RWPE1 (cell line): ENCODE measurements at places on chromosomes 6 and 20.

DNA sequence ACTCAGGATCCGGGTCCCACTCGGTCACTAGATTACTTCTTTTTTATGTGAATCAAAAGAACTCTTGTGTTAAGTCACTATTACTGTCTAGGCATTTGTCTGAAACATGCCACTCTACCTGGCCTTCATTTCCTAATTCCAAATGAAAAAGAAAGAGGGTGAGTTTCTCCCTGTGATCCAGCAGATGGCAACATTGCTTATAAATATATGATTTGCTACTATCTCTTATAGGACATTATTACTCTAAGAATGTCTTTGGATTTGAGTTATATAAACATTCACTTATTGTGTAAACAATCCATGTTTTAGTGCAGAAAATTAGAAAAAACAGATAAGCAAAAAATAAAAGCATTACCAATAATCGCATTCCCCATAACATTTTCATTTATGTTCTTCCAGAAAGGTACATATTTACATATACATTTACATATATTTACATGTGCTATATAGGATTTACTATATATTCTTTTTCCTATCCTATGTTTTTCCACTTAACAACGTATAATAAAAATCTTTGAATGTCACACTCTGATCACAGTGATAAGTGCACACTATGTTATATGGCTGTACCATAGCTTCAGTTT lies 66.9 kb downstream of the FAXC start:
- peak; percentile 21 for DNase-seq

- DNase-seq: peak; percentile 68
Measured at GRCh38 chr6:38436726-38437465, 202.8 kb downstream of the BTBD9 start.

- DNase-seq: no peak
Measured at GRCh38 chr6:156256161-156256560, 521.0 kb upstream of the ARID1B start.

DNA sequence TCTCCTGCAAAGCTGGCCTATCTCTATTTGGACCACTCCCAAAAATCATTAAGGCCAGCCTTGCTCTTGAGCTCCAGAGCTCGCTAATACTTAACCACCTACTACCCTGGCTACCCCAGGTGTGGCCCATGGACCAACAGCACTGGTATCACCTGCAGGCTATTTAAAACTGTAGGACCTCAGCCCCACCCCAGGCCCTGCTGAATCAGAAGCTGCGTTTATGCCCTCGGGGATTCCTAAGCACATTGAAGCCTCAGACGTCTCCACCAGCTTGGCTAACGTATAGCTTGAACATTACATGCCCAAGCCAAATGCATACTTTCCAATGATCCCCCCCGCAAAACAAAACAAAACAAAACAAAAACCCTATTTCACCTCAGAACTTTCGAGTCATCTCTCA lies 19.7 kb upstream of the SPAG4 start:
- DNase-seq: peak; percentile 55

- DNase-seq: peak; percentile 45
Measured at GRCh38 chr6:17703256-17703694, 3.5 kb downstream of the NUP153 start.

GRCh38 chr6:112886415-112886814 lies 539.3 kb downstream of the RFPL4B start:
- no peak for DNase-seq

GRCh38 chr20:59149678-59150504 lies 13.7 kb upstream of the ZNF831 start:
- no peak for DNase-seq

GRCh38 chr6:151284012-151284411 lies 44.2 kb downstream of the AKAP12 start:
- DNase-seq: peak; percentile 15

- no peak for DNase-seq
Measured at GRCh38 chr20:2403291-2404052, 22.8 kb downstream of the TGM6 start.

GRCh38 chr6:133707456-133707855 lies 181.5 kb upstream of the TCF21 start:
- DNase-seq: no peak

GRCh38 chr6:41341580-41341979 lies 6.2 kb downstream of the NCR2 start:
- DNase-seq: no peak

GRCh38 chr6:85669735-85670194 lies 27.1 kb upstream of the SYNCRIP start:
- DNase-seq: peak; percentile 59

DNA sequence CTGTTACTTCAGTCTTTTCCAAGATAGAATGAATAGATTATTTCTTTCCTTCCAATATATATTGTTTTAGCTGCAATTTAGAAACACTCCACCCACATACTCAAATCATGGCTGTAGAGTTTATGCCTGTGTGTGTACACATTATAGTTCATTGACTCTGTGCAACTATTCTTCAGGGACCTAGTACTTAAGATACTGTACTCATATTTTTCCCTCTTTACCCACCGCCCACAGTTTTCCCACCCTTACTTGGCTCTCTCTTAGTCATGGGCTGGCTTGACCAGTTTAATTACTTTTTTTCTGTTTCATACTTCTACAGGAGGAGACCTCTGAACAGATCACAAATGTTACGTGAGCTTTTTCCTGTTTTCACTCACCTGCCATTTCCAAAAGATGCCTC lies 30.4 kb downstream of the C6orf89 start:
- no peak for DNase-seq

DNA sequence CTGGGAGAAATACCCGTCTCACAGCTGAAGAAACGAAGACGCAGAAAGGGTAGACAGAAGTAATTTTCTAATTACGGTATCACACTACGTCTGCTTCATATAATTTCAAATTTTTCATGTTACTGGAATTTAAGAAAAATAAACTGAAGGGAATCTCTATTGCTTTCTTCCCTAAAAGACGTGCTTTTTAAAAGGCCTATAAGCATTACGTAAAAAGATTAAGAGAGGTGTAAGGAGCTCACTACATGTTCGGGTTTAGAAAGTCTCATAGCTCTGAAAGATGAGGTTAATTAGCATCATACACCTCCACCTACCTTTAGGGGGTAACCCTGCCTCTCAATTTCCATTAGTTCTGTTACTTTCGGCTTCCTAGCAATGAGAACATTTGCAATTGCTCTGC lies 787 bp upstream of the PLAGL1 start:
- DNase-seq: no peak

- no peak for DNase-seq
Measured at GRCh38 chr6:160331204-160331603, 17.0 kb upstream of the SLC22A3 start.

DNA sequence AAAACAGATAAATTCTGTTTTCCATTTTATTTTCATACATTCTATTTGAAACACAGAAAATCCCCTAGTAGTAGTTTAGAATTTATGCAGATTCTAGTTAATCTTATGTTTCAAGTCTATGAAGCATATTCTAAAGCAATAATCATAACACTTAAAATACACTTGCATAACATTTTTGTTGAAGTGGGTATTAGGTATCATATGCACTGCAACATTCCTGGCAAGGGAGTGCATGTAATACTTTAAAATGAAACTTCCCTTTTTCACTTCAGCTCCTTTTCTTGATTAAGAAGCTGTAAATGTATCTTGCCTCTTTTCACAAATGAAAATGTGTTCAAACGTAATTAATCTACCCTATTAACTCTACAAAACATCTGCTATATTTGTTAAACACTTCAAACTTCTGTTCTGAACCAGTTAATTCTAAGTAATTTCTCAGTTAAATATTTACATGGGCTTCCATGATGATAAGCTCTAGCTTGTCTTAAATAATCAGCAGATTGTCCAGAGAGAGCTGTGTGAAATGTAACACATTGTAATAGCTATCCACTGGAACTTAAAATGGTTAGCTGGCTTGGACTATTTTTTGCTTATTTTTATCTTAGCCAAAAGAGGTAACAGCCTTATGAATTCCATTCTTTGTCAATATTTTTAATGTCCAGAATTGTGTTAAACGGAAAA lies 192.8 kb downstream of the COL19A1 start:
- DNase-seq: no peak

DNA sequence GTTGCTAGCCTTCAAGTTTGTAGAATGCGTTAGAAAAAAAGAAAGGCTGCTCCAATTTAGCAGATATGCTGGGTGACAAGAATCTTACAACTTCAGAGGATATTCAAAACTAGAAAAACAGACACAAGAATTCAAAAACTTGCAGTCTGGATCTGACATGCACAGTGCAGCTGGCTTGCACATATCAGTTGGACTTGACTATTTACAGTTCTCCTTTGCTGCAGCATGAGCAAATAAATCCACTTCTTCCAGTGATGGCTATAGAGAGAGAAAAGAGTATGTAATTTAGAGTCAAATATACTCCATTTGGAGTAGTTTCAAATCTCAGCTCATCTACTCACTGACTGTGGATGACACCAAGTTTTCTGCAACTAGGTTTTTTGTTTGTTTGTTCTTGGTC lies 247.0 kb downstream of the RIMS1 start:
- no peak for DNase-seq

- DNase-seq: no peak
Measured at GRCh38 chr20:11833825-11834224, 83.9 kb upstream of the BTBD3 start.

- peak; percentile 19 for DNase-seq
Measured at GRCh38 chr20:7038029-7038428, 270.5 kb downstream of the BMP2 start.

GRCh38 chr6:105981002-105981887 lies 104.9 kb upstream of the PRDM1 start:
- no peak for DNase-seq

- DNase-seq: no peak
Measured at GRCh38 chr20:6123649-6124014, 802 bp upstream of the FERMT1 start.

DNA sequence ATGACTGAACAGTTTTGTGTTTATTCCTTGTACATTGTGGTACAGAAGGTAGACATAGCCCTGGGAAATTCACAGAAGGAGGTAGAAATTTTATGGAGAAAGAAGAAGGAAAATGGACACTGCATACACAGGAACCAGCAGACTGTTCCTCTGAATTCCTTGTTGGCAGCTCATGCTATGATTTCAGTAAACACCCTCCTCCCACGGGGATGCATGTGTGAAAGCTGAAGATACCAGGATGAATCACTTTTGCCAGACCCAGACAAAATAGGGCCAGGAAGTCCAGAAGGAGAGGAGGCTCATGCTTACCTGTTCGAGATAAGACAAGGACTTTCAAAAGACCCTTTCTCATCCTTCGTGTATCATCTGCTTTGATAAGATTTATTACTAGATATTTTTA lies 110.3 kb upstream of the GGTLC1 start:
- peak; percentile 15 for DNase-seq

GRCh38 chr6:151436300-151436699 lies 15.6 kb downstream of the RMND1 start:
- DNase-seq: no peak

- DNase-seq: no peak
Measured at GRCh38 chr6:112249489-112249888, 4.9 kb downstream of the LAMA4 start.

GRCh38 chr6:117449549-117450439 lies 24.1 kb upstream of the ROS1 start:
- DNase-seq: no peak

DNA sequence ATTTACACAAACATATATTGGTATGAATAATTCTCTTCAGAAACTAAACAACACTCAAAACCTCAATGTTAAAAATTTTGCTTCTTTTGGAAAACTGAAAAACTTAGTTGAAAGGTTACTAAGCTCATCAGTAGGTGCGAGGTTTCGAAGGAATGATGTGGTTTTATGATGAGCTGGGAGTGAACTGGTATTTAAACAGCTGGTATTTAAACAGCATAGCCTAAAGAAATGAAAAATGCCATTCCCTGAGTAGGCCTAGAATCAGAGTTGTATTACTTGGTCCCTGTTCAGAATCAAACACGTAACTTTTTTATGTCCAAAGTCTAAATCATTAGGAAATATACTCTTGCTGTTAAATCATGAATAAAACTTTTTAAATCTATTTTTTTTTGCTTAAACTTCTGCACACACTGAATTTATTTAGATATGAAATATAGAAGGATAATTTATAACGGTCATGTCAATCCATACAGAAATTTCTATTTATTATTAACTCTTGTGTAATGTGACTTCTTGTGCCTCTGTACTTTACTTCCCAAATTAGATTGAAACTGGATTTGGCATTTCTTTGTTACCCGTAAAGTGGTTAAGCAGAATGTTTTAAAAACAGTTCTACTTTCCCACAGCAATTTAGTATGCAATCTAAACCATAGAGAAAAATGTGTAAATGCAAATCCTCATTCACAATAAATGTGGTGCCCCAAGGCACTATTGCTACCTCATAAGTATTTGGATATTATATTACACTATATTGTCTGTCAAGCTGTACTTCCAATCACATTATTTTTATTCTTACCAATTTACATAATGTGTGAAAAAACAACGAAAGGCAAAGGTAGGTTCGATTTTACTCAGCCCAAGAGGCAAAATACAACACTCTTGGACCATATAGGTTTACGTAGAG lies 124.1 kb downstream of the HS3ST5 start:
- DNase-seq: no peak

DNA sequence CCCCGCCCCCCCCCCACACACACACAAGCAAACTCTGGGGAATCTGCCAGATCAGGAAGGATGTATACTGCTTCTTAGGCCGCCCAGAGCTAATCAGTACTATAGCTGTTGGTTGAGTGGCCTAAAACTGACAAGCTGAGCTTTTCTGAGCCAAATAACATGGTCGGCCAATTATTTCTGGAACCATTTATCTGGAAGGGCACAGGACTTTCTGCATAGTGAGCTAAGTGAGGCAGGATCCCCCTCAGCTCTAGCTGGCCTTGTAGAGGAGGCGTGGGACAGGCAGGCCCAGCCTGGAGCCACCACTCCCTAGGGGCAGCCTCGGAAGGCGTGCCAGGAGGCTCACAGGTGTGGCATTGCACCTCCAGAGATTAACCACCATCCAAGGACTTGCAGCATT lies 200.1 kb downstream of the TMEM242 start:
- DNase-seq: no peak

DNA sequence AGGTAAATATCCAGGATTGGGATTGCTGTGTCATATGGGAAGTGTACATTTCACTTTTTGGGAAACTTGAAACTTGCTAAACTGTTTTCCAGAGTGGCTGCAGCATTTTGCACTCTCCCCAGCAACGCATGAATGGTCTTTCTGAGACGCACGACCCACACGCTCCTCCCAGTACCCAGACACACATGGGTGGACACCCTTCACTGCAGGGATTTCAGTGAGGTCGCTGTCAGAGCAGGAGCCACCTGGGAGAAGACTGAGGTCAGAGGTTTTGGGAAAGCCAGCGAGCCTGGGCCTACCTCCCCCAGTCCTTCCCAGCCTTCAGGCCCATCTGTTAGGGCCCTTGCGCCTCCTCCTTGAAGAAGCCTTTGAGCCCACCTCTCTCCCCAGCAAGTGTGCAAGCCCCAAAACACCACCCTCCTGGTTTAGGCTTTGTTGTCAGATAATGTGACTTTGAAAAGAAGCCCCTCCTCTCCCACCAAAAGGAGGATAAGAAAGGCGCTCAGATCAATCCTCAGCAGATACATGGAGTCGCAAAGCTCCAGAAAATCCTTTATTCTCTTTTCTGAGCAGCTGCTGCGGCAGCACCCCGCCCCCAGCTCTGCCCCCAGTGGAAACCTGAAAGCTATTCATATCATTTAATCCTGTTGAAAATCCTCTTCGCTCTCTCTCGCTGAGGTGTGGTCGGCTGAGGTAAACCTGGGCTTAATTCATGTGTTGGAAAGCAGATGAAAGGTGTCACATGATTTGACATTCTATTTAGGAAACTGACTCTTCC lies 12.7 kb upstream of the JAG1 start:
- no peak for DNase-seq
